CD4-positive, alpha-beta T cell treated with Interleukin-15 for 4 hours (primary cell): ENCODE measurements at places on chromosomes 16 and 17.
A peak's percentile ranks its signal among the peaks of the same experiment; 100 is the strongest.

GRCh38 chr16:81575834-81576233, 131.2 kb downstream of the CMIP start:
- no peak for DNase-seq

DNA sequence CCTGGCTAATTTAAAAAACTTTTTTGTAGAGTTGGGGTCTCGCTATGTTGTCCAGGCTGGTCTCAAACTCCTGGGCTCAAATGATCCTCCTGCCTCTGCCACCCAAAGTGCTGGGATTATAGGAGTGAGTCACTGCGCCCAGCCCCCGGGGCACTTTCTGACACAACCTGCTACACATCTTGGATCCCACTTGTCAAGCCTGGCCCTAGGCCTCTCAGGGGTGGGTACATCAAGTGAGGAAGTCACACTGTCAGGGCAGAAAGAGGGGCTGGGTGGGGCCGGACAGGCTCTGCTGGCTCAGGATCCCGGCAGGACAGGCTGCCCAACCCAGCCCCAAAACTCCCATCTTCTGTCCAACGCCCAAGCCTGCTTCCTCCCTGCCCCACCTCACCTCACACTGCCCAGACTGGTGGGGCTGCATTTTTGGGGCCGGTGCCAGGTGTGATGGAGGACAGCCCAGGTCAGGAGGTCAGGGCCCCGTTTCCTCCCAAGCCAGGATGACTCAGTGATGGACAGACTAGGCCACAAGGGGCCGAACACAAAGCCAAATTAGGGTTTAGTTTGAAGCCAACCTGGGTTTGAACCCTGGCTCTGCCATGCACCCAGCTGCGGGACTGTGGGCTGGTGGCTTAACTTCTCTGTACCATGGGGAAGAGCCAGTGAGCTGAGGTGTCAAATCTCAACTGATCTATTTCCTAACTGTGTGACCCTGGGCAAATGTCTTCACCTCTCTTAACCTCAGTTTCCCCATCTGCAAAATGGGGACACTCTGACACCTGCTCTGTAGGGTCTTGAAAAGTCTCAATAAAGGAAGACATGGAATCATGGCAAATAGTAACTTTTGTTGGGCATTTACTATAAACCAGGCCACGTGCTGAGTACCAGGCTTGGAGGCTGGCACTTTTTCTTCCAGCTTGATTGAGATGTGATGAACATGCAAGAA, 8.9 kb upstream of the PPL start:
- no peak for DNase-seq

- DNase-seq: no peak
These were observed 14.9 kb downstream of the TFAP4 start for GRCh38 chr16:4257646-4258556.

DNA sequence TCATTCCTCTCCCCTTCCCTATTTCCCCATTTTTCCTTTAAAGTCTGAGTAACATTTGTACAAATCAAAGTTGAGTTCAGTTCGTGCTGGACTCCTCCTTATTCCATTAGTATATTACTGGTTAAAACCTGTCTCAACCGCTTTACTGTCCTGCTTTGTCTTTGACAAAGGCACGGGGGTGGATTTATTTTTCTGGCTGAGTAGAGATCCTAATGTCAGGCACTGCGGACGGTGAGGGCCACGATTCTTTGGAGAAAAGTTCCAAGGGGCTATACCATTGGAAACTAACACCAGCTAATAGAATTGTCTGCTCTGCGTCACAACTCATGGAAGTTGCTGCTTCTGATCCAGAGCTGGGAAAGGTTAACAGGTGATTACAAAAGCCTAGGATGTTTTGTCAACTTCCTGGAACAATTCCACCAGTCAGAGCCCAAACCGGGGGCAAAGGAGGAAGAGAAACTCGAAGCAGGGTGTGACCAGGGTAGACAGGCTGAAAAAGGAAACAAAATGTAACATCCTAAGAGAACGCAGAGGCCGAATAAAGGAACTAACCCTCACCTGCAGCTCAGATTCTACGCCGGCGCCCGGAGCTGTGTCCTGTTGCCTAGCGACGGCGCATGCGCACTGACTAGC, 12.4 kb downstream of the TAT start:
- DNase-seq: no peak

DNA sequence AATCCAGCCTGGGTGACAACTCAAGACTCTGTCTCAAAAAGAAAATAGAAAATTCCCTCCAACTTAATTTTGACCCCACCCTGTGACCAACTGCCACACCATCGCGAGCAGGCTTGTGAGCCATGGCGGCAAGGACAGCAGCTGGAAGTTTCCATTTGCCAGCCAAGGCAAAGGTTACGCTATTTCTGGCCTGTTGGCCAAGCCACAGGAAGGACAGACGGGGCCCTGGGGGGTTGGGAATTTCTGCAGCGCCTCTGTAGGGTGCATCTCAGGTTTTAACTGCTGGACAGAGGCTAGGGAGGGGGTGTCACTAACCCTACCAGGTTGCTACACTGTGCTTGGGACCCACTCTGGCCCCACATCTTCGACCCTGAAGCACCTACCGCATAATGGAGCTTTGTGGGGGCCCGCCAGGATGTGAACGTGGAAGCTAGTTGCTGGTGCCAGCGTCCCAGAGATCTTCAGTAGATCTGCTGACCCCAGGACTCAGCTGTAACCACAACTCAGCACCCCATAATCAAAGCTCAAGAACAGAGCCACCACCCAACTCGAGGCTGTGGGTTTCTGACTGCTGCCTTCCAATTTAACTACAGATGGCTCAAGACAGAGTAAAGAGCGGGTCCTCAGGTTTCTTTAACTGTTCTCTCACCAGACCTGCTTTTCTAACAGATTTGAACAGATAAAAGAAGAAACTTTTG, 10.9 kb downstream of the KIFC3 start:
- DNase-seq: no peak

DNA sequence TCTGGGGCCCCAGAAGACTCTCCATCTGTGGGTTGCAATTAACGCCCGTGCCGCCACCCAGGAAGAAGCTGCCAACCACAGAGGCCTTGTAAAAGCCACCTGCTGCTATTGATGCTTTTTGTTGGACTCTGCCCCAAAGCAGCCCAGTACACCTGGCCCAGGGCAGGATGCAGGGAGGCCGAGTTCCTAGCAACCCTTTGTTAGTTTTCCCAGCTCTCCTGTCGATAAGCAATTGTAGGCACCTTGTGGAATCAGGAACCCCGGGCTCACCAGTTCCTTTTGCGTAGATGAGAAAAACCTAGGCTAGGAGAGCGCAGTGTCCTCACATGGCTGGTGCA, 103.3 kb downstream of the ABCC6 start:
- no peak for DNase-seq

DNA sequence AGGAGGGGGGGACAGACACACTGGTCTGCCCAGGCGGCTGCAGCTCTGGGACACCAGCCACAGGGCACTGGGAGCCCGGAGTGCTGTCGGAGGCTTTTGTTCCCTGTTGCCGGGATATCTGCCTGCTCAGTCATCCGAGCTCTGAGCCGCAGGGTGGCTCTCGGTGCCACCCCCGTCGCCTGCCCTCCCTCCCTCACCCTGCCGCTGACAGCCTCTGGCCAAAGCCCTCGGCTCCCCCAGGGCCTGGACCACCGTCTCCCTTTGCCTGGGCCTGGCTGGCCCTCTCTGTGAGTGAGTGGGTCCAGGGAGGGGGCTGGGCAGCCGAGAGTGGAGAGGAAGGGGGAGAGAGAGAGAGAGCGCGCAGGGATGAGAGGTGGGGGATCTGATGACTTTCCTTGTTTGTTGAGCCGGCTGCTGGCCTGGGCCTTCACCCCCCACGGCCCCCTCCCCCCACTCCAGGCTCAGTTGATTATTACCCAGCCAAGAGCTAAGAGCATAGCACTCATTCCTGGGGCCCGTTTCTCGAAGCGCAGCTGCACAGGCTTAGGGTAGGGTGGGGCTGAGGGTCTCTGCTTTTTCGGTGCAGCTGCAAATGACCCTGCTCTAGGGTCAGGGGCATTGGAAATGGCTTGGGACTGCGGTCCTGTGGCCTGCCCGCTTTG, 2.7 kb downstream of the FOXJ1 start:
- no peak for DNase-seq

- DNase-seq: no peak
These were observed 4.5 kb downstream of the ARHGDIA start for GRCh38 chr17:81866440-81867169.

- no peak for DNase-seq
These were observed 414.6 kb downstream of the SLC39A11 start for GRCh38 chr17:72677714-72678390.

GRCh38 chr16:3400446-3400778, 392 bp downstream of the ZSCAN32 start:
- no peak for DNase-seq

- DNase-seq: peak; percentile 18
These were observed 805 bp upstream of the C16orf95 start for GRCh38 chr16:87317750-87318644.

DNA sequence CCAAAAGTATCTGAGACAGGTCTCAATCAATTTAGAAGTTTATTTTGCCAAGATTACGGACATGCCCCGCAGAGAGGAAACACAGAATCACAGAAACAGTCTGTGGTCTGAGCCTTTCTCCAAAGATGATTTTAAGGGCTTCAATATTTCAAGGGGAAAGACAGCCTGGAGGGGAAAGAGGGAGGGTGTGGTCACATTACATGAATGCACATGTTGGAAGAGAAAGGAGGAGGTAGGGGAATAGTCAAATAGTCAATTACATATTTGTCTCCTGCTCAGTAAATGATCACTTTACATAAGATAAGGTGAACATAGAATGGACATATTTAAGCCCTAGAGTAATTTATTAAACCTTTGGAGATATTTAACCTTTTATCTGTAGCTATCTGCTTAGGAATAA, 12.3 kb downstream of the UNC45B start:
- DNase-seq: no peak

- no peak for DNase-seq
These were observed 1.2 kb downstream of the CDT1 start for GRCh38 chr16:88804552-88805339.

DNA sequence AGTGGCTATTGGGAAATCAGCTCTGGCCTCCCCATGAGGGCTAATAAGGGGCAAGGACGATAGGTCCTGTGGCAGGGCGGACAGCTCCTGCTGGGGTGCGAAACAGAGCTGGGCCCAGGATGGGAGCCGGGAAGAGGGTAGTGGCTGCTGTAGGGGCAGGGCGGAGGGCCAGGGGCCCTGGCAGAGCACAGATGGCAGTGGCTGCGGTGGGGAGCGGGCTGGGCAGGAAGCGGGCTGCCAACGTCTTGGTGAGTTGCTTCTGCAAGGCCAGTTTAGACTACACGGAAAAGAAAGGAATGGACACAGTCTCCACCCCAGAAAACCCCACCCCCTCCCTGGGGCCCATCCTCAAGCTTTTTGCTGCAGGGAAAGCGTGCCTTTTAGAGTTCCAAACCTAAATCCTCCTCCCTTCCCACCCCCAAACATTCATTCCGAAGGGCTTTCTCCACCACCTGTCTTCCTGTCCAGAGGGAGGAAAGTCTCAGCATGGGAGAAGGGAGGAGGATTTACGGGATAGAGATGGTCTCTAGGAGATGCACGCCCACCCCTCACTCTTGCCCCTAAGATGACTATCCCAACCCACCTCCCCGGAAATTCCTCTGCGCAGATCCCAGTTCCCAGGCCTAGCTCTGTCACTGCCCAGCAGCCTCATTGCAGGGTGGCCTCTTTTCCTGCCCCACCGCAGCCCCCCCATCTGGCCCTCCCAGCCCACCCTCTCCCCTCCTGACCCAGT, 7.1 kb downstream of the NKIRAS2 start:
- DNase-seq: no peak

DNA sequence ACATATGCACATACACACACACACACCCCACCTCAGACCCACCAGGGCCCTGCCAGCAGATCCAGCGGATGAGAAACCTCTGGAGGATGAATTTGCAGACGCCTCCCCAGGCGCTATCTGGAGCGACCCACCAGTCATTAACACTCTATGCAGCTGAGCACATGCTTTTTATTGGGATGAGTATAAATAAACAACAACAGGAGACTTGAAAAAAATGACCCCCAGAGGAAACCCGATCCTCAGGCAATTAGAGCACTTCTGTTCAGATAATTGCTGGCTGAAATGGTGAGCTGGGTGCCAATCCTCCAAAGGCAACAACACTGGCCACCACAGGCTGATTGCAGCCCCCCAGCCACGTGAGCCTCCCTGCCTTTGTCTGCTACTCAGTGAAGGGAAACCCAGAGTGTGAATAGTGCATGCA, 32.9 kb downstream of the DYNLRB2 start:
- no peak for DNase-seq

DNA sequence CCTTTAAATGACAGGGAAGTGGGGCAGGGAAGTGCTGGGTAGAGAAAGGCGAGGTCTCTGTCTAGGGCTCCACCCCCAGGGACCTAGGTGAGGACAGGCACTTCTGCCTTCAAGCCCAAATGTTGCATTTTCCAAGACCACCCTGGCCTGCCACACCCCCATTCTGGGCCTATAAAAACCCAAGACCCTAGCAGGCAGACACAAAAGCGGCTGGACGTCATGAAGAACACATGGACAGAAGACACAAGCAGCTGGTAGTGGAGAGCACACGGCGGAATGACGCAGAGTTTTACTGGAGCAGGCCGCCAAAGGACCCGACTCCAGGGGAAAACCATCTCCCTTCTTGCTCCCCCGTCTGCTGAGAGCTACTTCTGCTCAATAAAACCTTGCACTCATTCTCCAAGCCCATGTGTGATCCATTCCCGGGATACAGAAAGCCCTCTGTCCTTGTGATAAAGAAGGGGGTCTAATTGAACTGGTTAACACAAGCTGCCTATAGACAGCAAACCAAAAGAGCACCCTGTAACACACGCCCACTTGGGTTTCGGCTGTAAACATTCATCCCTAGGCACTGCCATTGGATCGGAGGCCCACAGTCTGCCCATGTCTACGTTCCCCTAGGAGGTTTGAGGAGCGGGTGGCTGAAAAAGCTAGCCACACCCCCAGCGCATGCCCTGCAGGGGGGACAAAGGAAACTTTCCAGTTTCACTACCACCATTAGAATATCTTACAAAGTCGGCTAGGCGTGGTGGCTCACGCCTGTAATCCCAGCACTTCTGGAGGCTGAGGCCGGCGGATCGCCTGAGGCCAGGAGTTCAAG, 622.2 kb upstream of the SALL1 start:
- no peak for DNase-seq

DNA sequence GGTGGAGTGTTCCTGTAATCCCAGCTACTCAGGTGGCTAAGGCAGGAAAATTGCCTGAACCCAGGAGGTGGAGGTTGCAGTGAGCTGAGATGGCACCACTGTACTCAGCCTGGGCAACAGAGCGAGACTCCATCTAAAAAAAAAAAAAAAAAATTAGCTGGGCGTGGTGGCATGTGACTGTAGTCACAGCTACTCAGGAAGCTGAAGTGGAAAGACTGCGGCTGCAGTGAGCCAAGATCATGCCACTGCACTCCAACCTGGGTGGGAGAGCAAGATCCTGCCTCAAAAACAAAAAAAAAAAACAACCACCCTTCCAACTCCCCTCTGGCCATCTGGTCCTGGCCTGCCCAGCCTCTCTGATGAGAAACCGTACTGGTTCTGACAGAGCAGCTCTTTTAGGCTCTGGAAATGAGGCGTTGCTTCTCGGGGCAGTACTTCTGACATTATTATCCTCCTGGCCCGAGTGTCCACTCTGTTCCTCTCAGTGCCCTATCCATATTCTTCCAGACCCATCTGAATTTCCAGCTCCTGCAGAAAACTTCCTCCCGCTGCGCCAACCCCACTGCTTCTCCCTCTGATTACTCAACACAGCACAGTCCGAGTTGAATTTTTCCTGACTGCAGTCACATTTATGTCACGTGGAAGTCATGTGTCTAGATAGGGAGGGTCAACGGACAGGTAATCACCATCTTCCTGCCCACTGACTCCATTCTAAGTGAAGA, 13.3 kb downstream of the GGA2 start:
- no peak for DNase-seq

- no peak for DNase-seq
These were observed 389.8 kb downstream of the SEC14L1 start for GRCh38 chr17:77530591-77530990.
